Endothelial cell of umbilical vein (primary cell): ENCODE measurements at places on chromosomes 12 and 14. TPM values are rescaled to one million over a fixed set of nuclear protein-coding genes. Genes with fewer than 3 reads are reported as not detected.

Gene CCDC196
- total RNA-seq: not detected in 2 replicates

Gene ART4
- 7.8 and 12.5 TPM in 2 replicates for total RNA-seq

Gene BCL11B
- 0.07 TPM in 2 replicates for total RNA-seq

Gene CLEC2A
- not detected in 2 replicates for total RNA-seq

Gene CMA1
- not detected in 2 replicates for total RNA-seq

Gene VCPKMT
- 6.9 and 9.2 TPM in 2 replicates for total RNA-seq

Gene GUCY2C
- not detected in 2 replicates for total RNA-seq

Gene PHC1
- total RNA-seq: 31.9 and 37.3 TPM in 2 replicates

Gene MGP
- 284 and 398 TPM in 2 replicates for total RNA-seq

Gene SPIC
- not detected in 2 replicates for total RNA-seq

Gene AKAP6
- total RNA-seq: 0.49 and 0.88 TPM in 2 replicates

Gene LIN7A
- total RNA-seq: 4.1 and 4.3 TPM in 2 replicates

Gene LRIG3
- total RNA-seq: 42.9 and 55.5 TPM in 2 replicates

Gene SAMD15
- 0.65 and 1.1 TPM in 2 replicates for total RNA-seq

Gene DAO
- not detected in 2 replicates for total RNA-seq

Gene CAPZA3
- total RNA-seq: not detected in 2 replicates

Gene LRP1-AS
- not detected in 2 replicates for total RNA-seq
